ENCODE measurements at places on chromosomes 12 and 14.

- DNase-seq, result no peak
Measured at GRCh38 chr12:46938071-46938678, 112.4 kb upstream of the SLC38A4 start.

- DNase-seq, result no peak
Measured at GRCh38 chr14:101062065-101062450, 158.5 kb upstream of the RTL1 start.

DNA sequence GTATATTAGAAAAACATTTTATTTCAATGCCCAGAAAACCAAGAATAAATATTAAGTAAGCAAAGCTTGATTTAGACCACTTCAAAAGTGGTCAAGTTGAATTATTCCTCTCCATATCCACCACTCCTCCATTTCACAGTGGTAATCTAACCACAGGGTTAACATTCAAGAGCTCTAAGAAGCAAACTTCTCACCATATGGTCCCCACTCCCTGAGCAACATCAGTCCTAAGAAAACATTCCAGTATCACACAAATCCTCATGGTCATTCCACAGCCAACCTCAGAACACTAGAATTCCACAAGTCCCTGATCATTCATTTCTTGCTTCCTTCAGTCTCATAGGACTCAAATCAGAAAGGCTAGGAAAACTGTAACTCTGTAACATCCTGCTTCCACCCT, 47.9 kb downstream of the ST8SIA1 start:
- no peak for DNase-seq

- no peak for DNase-seq
Measured at GRCh38 chr12:124779161-124780141, 84.2 kb downstream of the SCARB1 start.

- DNase-seq, result no peak
Measured at GRCh38 chr12:54030889-54031471, 1.9 kb upstream of the HOXC5 start.

All from stimulated activated CD4-positive, alpha-beta T cell treated with anti-CD3 and anti-CD28 coated beads, Interleukin-1b, Interleukin-23, amount 100 ng/mL, for 1 hour (primary cell).